ENCODE measurements at places on chromosomes 12 and 14.
A peak's percentile ranks its signal among the peaks of the same experiment; 100 is the strongest.

DNA sequence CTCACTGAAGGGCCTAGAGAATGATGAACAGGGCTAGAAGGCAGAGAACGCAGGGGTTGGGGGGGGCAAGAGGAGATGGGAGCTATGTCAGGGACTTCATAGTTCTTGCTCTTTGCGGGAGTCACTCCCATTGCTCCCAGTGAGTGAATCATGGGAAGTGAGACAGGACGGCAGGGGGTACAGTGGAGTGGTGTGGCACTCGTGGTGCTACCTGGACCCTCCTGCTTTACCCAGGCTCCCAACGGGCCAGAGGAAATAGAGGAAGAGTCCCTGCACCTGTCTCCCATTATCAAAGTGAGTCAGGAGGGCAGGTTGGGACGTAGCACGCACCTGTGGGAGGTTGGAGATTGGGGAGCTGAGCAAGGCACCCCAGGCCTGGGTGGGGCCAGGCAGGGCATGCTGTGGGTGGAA is 1.3 kb upstream of the KRT8 start:
- DNase-seq = peak; percentile 77

DNA sequence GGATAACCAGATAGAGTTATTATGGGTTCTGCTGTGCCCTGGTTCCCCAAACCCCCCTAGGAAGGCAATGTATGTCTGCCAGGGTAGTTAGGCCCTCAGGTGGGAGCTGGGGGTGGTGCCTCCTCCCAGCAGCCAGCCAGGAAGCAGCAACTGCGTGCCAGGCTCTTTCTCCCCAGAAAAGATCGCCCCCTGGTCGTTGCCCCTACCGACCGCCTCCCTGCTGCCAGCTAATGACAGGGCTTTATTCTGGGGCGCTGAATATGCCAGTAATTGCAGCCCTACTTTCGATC is 36.3 kb downstream of the IQSEC3 start:
- no peak for DNase-seq

DNA sequence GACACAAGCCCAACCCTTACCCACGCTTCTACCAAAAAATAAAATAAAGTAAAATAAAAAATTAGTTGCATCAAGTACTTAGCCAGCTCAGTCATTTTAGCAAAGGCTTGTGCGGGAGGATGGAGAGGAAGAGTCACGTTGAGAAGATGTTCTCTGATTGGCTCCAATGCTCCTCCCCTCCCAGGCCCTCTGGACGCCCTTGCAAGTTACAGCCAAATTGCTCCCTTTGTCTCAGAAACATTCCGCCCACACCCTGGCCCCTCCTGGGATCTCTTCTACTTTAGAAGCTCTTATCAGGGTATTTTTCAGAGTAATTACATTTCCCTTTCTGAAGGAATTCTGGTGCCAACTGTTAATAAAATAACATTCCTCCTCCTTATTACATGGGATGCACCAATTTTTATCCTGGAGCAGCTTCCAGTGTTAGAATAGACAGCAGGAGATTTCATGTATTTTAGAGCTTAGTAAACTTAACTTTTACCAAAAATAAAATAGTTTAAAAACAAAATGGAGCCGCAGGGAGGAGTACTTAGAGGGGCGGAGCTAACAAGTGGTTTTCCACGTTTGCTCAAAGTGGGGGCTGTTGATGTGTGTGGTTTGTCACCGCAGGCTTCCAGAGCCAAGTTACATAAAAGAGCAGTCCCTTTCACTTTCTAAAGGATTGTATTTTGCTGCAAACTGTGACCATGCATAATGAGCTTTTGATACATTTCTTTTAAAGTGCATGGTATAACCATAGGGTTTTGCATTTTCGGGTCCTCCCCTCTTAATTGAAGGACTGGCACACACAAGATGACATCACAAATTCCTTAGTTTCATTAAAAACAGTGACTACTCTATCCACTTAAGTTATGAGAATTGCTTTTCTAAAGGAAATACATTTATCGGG is 71.7 kb upstream of the RAP1B start:
- no peak for DNase-seq

GRCh38 chr12:116262741-116263140 is 14.8 kb downstream of the MED13L start:
- no peak for DNase-seq

DNA sequence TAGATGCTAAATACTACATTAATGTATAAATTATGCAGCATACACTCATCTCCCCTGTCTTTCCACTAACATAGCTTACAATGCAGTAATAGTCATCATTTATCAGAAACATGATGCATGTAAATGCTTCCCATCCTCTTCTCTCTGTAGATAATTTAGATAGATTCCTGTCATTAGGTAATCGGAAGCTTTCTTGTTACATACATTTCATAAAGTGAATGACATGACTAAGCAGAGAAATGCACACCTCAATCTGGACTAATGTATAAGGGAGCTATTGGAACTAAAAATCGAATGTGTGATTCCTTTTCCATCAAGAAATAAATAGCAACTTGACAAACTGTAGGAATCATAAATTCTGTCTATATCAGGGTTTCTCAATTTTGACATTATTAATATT is 273.4 kb downstream of the RASSF9 start:
- no peak for DNase-seq

Data from keratinocyte (primary cell).